Activated T-helper 2 cell treated with anti-CD3 and anti-CD28 coated beads, Interferon-gamma antibody, Interleukin-2, Interleukin-4, amounts not matched to agents 10 μg/mL and 5 μg/mL and 100 μg/mL, durations not matched to agents 14 hours and 24 hours and 36 hours (primary cell): ENCODE measurements at places on chromosomes 2 and 18. TPM values are rescaled to one million over a fixed set of nuclear protein-coding genes. Genes with fewer than 3 reads are reported as not detected.

GRCh38 chr18:37483221-37483971, 82.2 kb downstream of the CELF4 start:
- DNase-seq: no peak

DNA sequence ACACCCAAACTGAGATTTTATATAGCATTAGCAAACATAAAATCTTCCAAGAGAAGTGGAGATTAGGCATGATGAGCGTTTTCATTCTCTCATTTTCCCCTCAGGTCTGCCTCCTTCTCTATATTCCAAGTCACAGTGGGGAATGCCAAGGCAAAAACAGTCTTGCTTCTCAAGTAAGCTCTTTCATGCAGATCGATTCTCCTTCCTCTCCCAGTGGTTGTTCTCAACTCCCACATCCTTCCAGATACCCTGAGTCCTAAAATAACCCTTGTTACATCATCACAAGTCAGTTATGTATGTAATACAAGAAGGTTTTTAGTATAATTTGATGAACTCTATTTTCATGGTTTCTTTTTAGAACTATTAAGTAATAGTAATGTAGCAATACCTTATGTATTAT, 150.6 kb downstream of the TXNL1 start:
- DNase-seq: no peak

GRCh38 chr2:25369439-25369838, 27.7 kb upstream of the DNMT3A start:
- no peak for DNase-seq

GRCh38 chr18:56999823-57000222, 147.1 kb upstream of the BOD1L2 start:
- no peak for DNase-seq

TRABD2A gene
- 67.9 and 71.2 TPM in 2 replicates for total RNA-seq

GRCh38 chr2:176112375-176113302, 3.9 kb upstream of the HOXD10 start:
- no peak for DNase-seq

GRCh38 chr2:119013671-119014070, 71.7 kb downstream of the MARCO start:
- DNase-seq: no peak

DNA sequence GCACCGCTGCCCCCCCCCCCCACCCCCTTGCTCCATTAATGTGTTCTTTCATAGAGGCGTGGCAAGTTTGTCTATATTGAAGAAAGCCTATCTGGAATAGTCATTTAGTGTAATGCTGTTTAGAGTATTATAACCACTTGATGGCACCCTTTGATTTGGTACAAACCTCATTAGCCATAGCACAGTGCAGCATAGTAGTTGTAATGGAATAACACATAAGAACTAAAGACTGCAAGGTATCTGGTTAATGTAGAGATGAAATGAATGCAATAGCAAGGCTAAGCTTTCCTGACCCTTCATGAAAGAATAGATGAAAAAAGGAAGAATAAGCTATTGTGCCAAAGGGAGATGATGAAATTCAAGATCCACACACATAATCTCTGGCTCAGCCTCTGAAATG, 81.9 kb downstream of the EHBP1 start:
- no peak for DNase-seq

PLB1 gene
- 1.8 and 2.0 TPM in 2 replicates for total RNA-seq

DNA sequence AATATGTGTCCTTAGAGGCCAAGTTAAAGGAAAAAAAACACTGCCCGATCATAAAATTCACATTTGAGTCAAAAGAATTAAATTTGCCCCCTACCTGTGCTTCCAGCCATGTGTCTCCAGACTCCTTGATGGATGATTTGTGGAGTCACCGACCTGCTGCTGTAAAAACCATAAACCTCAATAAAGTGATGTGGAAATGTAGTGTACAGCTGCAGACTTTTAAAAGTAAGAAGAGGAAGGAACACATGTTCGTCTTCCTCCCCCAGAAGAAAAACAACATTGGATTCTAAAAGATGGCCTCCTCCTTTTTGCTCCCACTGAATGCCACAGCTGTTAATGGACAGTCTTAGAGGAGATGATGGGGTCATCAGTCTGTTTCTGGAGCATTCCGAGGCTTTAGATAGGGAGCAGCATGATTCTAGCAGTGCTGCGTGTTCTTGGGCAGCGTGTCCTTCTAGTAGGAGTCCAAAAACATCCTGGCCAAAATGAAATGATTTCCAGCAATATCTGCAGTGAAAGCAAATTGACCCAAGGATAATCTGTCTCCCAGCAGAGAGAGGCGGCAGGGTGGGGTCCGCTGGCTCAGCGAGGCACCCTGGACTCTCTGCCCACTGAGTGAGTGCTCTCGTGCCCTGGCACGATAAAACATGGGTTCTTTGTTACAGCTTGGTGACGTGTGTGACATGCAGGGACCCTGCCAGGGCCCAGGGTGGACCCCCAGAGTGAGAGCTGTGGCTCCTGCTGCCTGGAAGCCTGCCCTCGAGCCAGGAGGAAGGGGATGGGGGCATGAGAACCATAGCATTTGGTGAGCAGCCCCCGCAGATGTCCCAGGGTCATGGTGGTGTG, 196.1 kb downstream of the FAM210A start:
- DNase-seq: no peak

CNGA3 gene
- total RNA-seq: not detected in 2 replicates

GRCh38 chr2:128594651-128594910, 275.9 kb upstream of the HS6ST1 start:
- no peak for DNase-seq

- peak; percentile 48 for DNase-seq
Observed at GRCh38 chr2:126655500-126656430, at the start of gene GYPC. Gene GYPC, plus strand, starts transcription at chr2:126656158. Its CDS starts 106 bp downstream, at chr2:126656264.

RDH14 gene
- 12.4 and 15.2 TPM in 2 replicates for total RNA-seq

C2orf49 gene
- total RNA-seq: 18.6 and 19.0 TPM in 2 replicates

DNA sequence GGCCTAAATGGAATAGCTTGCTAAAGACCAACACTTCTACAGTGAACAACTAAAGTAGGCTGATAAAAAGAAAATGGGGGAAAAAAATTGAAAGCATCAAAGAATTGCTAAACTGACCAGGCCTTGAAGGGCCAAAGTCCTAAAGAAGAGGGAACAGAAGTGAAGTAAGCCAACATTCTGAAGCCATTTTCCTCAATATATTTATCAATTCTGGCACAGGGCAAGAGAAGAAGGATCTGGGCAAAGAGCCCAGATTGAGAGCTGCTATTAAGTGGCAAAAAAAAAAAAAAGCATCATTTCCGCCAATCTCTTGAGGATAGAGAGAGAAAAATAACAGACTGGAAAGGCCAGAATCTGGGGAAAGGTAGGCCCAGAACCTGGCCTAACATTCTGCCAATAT, 25.7 kb downstream of the FANCL start:
- DNase-seq: no peak

ZC3H6 gene
- 8.0 and 8.2 TPM in 2 replicates for total RNA-seq

LINC00305 gene
- total RNA-seq: not detected in 2 replicates

KLF7 gene
- total RNA-seq: 16.6 and 19.3 TPM in 2 replicates

STARD6 gene
- not detected in 2 replicates for total RNA-seq

LRRC30 gene
- not detected in 2 replicates for total RNA-seq

DNA sequence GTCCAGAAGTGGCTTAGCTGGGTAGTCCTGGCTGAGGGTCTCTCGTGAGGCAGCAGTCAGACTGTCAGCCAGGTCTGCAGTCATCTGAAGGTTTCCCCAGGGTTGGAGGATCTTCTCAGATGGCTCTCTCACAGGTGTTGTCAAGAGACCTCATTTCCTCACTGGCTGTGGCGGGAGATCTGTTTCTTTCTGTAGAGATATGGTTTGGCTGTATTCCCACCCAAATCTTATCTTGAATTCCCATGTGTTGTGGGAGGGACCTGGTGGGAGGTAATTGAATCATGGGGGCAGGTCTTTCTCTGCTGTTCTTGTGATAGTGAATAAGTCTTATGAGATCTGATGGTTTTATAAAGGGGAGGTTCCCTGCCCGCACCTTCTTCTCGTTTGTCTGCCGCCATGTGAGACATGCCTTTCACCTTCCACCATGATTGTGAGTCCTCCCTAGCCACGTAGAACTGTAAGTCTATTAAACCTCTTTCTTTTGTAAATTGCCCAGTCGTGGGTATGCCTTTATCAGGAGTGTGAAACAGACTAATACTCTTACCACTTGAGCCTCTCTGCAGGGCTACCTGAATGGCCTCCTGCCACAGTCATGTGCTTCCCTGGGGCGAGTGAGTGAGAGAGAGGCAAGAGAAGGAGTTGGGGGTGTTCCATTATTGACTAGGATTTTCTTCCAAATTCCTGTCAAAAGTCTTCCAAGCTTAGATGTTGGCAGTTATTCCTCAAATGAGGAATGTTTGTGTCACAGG, 23.6 kb downstream of the MALT1 start:
- no peak for DNase-seq

DNA sequence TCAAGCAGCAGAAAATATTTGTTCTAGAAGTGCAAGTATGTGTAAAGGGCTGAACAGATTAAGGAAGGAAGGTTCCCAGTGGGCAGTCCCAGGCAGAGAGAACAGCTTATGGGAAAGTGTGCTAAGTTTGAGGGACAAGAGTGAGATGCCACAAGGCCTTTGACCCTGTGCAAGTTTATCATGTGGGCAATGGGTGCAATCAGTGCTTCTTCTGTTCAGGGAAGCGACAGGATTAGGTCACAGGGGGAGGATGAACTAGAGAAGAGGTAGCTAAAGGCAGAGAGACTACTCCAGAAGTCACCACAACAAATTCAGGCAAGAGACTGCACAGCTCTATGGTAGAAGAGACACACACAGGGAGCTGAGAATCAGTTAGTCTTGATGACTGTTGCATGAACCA, 44.3 kb downstream of the LPIN2 start:
- DNase-seq: no peak

NR4A2 gene
- total RNA-seq: 22.1 and 24.0 TPM in 2 replicates

DNA sequence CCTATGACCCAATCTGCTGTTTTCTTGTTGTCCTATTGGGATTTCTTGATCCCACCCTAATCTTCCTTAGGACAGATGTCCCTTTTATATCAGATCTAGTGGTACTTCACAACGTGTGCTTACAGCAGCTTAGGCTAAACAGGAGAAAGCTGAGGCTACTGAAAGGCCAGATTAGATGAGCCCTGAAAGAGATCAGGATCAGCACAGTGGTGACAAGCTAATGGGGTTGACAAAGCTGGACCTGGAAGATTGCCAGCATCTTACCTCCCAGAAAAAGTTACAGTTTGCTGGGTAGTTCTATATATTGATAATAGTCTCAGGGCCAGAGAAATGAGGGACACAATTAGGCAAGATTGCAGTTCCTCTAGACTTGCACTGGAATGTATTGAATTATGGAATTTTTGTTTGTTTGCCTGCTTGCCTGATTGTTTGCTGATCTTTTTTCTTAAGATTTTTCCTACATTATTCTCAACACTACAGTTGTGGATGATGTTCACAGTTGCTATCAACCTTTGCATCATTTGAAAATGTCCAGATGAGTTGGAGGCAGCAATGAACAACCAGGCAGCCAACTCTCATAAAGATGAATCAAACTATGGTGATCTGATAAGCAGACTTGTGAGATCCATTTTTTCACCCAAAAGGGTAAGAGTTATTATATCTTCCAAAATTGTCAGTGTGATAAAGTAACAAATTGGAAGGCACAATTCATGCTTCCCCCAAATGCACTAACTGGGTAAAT, 49.1 kb upstream of the PIK3C3 start:
- no peak for DNase-seq
